Cardiac septum (tissue), 1 donor: ENCODE measurements at places on chromosomes 2 and 18. TPM values are rescaled to one million over a fixed set of nuclear protein-coding genes. Genes with fewer than 3 reads are reported as not detected.

Gene LBX2
- total RNA-seq: 0.51 TPM

DNA sequence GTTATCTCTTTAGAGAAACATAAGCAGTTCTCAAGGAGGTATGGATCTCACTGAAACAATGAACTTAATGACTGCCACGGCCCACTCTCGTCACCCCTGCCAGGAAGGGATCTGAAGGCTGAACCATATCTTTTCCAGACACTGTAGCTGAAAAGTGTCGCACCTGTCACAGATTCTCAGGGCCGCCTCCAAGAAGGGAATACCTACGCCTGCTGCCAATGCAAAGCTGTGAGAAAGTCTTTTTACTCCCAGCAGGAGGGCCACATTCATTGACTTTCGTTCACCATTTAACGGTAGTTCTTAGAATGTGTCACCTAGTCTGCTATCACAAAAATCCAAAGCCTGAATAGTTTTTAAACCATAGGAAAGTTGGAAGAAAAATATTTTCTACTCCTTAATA is 66.7 kb upstream of the SH3BP4 start:
- DNase-seq: no peak

Gene KCTD1
- total RNA-seq: 10.1 TPM

- no peak for DNase-seq
Measured at GRCh38 chr18:46756025-46756558, 761 bp downstream of the ST8SIA5 start.

Gene CPLX4
- total RNA-seq: not detected

DNA sequence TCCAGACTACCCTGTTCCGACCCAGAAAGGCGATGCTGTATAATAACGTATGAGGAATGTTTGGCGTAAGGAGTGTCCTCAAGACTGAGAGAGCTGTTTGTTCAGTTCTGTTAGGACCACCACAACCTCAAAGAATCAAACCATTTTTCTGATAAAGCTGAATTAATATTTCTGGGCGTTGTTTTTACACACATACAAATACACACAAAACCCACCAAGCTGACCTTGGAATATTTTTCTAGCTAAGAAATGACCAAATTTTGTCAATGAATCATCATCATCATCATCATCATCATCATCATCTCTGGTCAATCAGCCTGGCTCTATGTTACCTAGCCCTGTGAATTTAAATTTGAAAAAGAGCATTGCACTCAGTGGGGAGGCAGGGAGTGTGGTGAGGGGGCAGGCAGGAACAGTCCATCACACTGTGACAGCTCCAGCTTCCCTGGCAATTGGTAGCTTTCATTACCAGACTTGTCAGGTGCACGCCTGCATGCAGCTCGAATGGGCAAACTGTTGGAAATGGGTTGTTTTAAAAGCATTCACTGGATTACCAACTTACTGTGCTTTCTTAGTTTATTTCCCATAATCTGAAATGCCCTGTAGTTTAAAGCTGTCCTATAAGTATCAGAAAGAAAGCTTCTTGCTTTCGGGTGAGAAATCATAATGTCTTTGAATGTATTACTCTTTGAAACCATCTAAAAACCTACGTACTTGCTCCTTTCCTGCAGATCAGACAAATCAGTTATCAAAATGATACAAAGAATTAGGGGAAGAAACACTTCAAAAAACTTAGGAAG is 6.9 kb upstream of the POU3F3 start:
- no peak for DNase-seq

Gene OST4
- 339 TPM for total RNA-seq

Gene SCYGR2
- not detected for total RNA-seq

Gene AFF3
- total RNA-seq: 6.7 TPM
